Astrocyte of the spinal cord (primary cell): ENCODE measurements at places on chromosomes 2 and 18.

GRCh38 chr2:202847693-202848524 lies 23.7 kb downstream of the ICA1L start:
- DNase-seq = no peak

GRCh38 chr2:43832457-43832856 lies 6.2 kb downstream of the ABCG5 start:
- DNase-seq = peak; percentile 5

- no peak for DNase-seq
Measured at GRCh38 chr2:163185160-163185559, 346.6 kb upstream of the KCNH7 start.

- no peak for DNase-seq
Measured at GRCh38 chr2:24466871-24467870, 23.9 kb upstream of the NCOA1 start.

- DNase-seq = no peak
Measured at GRCh38 chr18:31634331-31634713, 42.6 kb downstream of the TTR start.

GRCh38 chr2:133484784-133485183 lies 83.5 kb downstream of the NCKAP5 start:
- DNase-seq = no peak

DNA sequence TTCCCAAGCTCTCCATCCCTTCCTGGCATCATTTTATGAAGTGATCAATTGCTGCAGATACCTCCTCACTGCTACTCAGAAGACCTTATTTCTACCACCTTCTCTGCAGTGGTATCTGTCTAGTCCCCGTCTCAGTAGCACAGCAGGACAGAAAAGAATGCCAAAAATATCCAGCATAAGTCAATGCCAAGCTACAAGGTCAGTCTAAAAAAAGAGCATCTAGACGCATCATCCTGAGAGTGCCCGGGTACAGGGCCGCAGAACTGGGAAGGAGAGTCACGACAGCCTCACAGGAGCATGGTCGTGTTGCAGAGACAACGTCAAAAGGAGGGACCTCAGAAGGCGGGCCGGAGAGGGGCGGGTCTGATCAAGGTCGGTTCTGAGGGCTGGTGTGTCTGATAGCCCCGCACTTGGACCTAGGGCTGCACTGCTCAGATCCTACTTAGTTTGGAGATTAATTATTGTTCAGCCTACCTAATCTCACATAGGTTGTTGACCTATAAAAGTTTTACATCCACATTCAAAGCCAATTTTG lies 24.3 kb upstream of the SNTG2 start:
- DNase-seq = no peak

- DNase-seq = no peak
Measured at GRCh38 chr18:47248115-47248603, 3.3 kb downstream of the SKOR2 start.

DNA sequence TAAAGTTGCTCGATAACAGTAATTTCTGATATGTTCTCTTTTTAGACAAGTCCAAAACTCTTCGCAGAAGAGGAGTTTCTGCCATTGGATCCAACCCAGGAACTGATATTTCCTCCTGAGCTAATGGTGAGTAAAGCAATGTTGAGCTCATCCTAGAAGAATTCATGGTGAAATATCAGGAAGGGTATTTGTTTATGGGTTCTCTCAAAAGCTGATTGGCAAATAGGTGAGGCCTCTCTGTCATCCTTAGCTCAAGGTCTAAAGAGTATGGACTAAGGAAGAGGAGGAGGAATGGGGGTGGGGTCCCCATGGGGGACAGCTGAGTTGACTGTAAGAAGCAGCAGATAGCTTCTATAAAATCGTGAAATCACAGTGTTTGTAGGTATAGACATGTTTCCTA lies 18.2 kb downstream of the AOX1 start:
- DNase-seq = peak; percentile 64

GRCh38 chr18:67651438-67651837 lies 134.9 kb upstream of the DSEL start:
- DNase-seq = no peak

DNA sequence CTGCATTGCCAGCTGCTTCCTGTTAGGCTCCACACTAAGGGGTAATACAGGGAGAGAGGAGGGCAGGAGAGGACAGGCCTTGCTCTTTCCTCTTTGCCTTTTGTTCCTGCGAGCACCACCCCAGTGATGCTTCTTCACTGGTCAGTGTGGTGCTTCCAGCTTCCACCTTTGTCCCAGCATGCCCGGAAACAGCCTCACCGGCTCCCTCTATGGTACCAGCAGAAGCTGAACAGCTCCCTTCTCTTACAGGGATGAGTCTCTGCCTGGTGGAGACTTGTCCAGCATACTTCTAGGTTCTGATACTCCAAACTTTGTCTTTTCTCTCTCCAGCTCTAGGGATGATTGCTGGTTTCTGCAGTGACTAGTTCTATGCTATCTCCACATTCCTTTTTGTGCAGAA lies 413.3 kb downstream of the TSN start:
- no peak for DNase-seq

GRCh38 chr2:98572676-98573075 lies 35.6 kb downstream of the COA5 start:
- no peak for DNase-seq

DNA sequence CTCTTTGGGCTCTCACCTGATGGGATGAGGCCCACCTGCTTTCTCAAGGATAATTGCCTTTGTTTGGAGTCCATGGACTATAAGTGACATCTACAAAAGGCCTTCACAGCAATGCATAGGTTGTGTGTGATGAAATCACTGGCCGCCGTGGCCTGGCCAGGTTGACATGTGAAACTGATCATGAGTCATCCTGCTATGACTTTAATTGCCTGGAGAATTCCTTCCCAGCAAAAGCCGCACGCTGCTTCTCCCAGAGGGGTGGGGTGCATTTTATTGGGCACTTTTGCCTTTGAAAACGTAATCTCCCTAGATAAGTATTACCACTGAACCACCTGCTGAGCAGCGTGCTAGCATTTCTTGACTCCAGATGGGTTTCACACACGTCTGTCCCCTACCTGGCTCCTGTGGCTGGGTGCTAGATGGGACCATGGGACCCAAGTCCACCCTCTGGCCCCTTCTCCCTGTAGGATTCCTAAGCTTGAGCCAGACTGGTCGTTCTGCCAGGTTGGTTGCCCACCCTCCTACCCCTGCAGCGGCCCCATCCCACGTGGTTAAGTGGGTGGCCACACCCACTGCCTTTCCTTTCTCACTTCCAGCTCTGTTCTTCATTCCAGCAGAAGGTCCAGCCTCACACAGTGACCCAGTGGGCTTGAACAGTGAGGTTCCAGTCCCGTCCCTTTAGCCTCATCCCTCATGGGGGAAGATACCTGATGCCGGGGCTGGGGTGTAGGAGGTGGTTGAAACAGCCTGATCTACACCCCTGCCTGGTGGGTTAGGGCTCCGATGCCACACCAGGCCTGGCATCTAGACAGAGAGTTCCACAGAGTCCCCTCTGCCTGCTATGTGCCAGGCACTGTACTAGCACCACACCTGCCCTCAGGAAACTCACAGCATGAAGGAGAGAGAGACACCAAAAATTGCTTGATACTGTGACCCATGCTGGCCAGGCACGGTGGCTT lies 89.6 kb downstream of the GBX2 start:
- DNase-seq = peak; percentile 84

DNA sequence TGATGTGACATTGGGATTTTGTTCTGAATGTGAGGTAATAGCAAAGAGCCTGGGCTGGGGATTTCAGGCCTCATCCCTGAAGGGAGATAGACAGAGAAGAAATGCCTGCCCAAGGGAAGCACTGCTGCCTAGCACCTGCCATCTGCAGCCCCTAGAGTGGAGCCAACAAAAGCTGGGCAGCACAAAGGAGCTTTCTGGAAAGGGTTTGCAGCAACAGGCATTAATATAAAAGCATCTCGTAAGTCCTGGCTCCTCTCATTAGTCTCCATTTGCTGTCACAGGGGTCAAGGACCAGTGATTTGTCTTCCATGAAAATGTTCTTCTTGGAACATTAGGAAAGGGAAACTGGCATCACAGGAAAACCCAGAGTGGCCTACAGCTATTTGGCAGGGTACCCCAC lies 157.2 kb upstream of the SLC14A2 start:
- no peak for DNase-seq

DNA sequence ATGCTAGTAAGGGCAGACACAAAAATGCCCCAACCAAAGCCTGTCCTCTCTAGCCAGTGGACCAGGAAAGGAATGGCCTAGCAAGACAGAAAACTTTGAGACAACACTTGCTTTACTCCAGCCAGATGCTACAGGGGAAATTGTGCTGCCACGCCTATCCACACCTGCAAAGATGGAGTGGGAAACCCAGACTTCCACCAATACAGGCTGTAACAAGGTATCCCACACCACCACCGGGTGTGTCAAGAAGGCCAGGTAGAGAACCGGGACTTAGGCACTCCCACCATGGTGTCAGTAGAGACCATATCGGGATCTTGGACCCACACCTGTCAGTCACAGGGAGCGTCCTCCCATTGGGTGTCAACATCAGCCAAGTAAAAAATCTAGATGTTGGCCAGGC lies 16.2 kb upstream of the ESPNL start:
- DNase-seq = no peak

- DNase-seq = no peak
Measured at GRCh38 chr2:220614064-220614463, 958.0 kb downstream of the EPHA4 start.

- DNase-seq = no peak
Measured at GRCh38 chr2:53177327-53177726, 590.3 kb upstream of the CHAC2 start.

GRCh38 chr2:47076586-47077441 lies 78.3 kb downstream of the STPG4 start:
- DNase-seq = peak; percentile 96

GRCh38 chr2:75954761-75955160 lies 244.0 kb upstream of the GCFC2 start:
- DNase-seq = no peak

- DNase-seq = peak; percentile 38
Measured at GRCh38 chr2:230586328-230586982, 126.2 kb upstream of the CAB39 start.

GRCh38 chr2:4053769-4054493 lies 350.6 kb downstream of the DCDC2C start:
- DNase-seq = no peak

- DNase-seq = no peak
Measured at GRCh38 chr2:39499336-39499735, 62.3 kb upstream of the MAP4K3 start.

- DNase-seq = no peak
Measured at GRCh38 chr2:9030190-9030589, 26.7 kb upstream of the MBOAT2 start.
